Pancreas (tissue), 10 donors: ENCODE measurements at places on chromosomes 4 and X.

GRCh38 chr4:55318175-55319129, 27.6 kb upstream of the SRD5A3 start:
- H3K4me1 ChIP-seq, result no peaks in the 10 kb centered on the region
- no peak overlapping the region for H3K4me3 ChIP-seq
- H3K27ac ChIP-seq, result no peak overlapping the region
- no peak for DNase-seq
- no peaks in the 10 kb centered on the region for H3K36me3 ChIP-seq
- no peaks in the 10 kb centered on the region for H3K27me3 ChIP-seq

DNA sequence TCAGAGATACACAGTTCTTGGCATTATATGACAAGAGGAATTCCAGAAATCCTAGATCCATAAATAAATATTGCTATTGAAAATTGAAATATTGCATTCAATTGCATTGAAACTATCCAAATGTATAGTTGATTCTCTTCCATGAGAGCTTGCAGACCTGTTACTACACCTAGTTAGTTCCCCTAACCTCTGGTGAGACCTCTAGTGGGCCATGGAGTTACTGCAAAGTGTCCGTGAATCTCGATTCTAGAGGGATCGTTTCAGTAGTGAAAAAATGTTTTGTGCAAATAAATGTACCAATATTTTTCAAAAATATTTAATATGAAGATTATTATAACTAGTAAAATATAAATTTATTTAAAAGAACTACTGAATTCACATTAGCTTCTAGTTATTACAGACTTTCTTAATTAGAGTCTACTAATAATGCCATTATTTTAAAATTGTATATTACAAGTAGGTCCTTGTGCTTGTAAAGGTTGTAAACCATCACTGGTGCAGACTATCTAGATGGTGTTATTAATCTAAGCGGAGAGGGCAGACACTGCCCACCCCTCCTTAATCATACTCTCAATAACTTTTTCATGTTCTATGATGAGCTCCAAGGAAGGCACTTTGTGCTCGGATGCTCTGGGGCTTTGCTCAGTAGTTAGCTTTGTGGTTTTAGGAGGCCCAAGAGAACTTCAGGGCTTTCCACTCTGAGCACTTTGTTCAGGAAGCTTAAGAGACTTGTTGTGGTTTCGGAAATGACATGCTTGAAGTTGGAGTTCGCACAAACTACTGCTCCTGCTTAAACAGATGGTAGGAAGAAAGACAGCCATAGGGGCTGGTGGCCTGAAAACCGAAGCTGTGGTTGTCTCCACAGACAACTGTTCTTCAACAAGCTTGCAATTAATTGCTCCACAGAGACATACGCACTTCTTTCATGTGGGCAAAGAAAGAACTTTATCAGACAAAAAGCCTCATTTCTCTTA, 42.8 kb downstream of the IL21 start:
- H3K27ac ChIP-seq, result no peak overlapping the region
- H3K4me1 ChIP-seq, result no peaks in the 10 kb centered on the region
- H3K27me3 ChIP-seq, result no peaks in the 10 kb centered on the region
- no peak overlapping the region for H3K4me3 ChIP-seq
- no peak for DNase-seq
- H3K36me3 ChIP-seq, result no peaks in the 10 kb centered on the region

DNA sequence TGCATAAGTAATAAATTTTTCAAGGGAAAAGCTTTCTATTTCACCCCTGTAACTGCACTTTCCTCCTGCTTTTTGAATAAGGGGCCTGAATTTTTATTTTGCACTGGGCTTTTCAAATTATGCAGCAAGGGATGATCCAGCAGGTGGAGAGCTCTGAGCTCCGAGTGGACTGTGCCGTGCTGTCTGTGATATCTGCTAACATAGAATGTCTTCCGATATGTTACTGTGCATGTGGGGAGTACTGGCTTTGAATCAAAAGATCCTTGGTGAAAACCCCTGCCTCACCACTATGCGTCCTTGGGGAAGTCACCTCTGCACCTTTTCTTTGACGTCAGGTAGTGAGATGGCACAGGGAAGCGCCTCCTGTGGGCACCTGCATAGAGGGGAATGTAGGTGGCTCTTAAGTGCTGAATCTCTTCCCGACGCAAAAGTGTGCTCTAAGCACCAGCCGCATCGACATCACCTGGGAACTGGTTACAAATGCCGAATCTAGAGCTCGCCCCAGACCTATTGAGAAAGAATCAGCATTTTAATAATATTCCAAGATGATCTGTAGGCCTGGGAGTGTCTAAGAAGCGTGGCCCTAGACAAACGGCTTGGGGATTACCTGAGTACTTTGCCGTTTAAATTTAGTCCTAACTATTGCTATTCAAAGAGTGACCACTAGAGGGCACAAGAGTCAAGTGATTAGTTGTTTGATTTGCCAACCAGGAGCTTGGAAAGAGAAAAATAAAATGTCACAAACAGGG, 19.2 kb upstream of the WFS1 start:
- DNase-seq, result peak; percentile 22
- no peak overlapping the region for H3K4me3 ChIP-seq
- no peaks in the 10 kb centered on the region for H3K4me1 ChIP-seq
- H3K36me3 ChIP-seq, result no peaks in the 10 kb centered on the region

- no peaks in the 10 kb centered on the region for H3K36me3 ChIP-seq
- no peak for DNase-seq
- H3K4me1 ChIP-seq, result no peaks in the 10 kb centered on the region
- H3K27ac ChIP-seq, result no peak overlapping the region
- no peak overlapping the region for H3K4me3 ChIP-seq
Measured at GRCh38 chr4:110296892-110297291, 98.5 kb upstream of the ELOVL6 start.

- H3K27me3 ChIP-seq, result no peaks in the 10 kb centered on the region
- DNase-seq, result peak; percentile 21
- H3K27ac ChIP-seq, result no peak overlapping the region
- no peaks in the 10 kb centered on the region for H3K4me1 ChIP-seq
Measured at GRCh38 chr4:6390356-6390755, 82.1 kb downstream of the PPP2R2C start.

- no peaks in the 10 kb centered on the region for H3K27me3 ChIP-seq
- no peaks in the 10 kb centered on the region for H3K36me3 ChIP-seq
- H3K4me3 ChIP-seq, result no peak overlapping the region
- H3K27ac ChIP-seq, result no peak overlapping the region
Measured at GRCh38 chrX:46653482-46653881, 79.9 kb downstream of the CHST7 start.

- no peak overlapping the region for H3K27ac ChIP-seq
- no peaks in the 10 kb centered on the region for H3K36me3 ChIP-seq
- no peaks in the 10 kb centered on the region for H3K27me3 ChIP-seq
- DNase-seq, result no peak
- H3K4me1 ChIP-seq, result no peaks in the 10 kb centered on the region
- no peak overlapping the region for H3K4me3 ChIP-seq
Measured at GRCh38 chr4:8835521-8836365, 35.9 kb downstream of the HMX1 start.

- H3K4me3 ChIP-seq, result no peak overlapping the region
- DNase-seq, result no peak
- no peak overlapping the region for H3K27ac ChIP-seq
- H3K36me3 ChIP-seq, result no peaks in the 10 kb centered on the region
Measured at GRCh38 chr4:155773196-155773800, 14.5 kb downstream of the GUCY1B1 start.
